ENCODE measurements at places on chromosomes 13 and 19.

DNA sequence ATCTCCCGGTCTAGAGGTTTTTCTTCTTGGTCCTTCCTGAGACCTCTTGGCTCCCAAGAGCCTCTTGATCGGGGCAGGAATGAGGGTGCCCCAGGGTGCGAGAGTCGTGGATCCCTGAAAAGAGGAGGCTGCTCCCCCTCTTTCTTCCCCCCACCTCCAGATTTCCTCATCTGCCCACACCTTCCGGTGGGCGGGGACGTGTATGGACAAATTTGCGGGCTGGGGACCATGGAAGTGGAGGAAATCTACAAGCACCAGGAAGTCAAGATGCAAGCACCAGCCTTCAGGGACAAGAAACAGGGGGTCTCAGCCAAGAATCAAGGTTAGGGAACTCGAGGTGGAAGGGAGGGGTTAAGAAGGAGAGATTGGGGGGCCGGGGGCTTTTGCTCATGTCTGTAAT is at the start of gene MCEMP1:
TSS of gene MCEMP1 (plus strand) at position 237 of the 400 bp plus-strand sequence. CDS start at position 268, 31 bp downstream.
- DNase-seq = no peak

- DNase-seq = no peak
Observed at GRCh38 chr13:42039457-42039945, 8.9 kb upstream of the DGKH start.

GRCh38 chr13:48485432-48485831 is 47.4 kb downstream of the RCBTB2 start:
- no peak for DNase-seq

DNA sequence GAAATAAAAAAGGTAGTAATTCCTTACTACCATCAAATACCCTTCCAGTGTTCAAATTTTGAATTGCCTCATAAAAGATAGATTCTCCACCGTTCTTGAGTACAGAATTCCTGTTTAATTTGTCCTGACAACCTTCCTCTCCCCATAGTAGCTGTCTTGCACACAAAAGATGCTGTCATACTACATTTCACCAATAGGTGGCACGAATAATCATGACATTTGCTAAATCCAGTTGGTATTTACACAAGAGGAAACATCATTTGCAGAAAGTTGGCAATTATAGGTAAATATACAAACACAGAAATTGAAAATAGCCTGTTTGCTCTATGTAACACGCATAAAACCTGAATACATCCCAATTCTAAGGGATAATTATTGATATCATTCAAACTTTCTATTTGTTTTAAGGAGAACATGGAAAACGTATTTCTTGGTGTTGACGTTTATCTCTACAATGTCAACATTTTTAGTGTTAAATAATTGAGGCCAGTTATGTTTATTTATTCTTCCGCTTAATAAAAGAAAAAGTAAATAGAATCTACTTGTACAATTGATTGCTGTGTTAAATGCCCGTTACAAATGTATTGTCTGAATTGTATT is 58.3 kb upstream of the CLDN10 start:
- DNase-seq = no peak

DNA sequence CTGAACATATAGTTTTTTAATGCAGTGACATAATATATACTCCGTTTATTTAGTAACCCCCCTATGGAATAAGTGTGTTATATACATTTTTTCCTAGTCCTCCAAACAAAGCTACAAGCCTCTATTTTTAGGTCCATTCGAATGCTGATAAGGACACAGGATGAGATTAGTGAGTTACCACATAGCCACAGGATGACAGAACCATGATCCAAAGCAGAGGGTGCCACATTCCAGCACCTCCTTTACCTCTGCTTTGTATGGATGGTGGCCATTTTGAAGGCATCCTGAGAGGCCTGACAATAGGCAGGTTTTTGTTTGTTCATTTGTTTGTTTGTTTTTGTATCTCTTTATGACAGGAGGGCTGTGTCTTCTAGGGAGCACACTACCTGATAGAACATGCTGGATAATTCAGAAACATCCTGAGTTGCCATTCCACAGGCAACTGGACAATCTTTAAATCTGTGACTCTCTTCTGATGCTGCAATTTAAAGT is 186.3 kb downstream of the MTUS2 start:
- no peak for DNase-seq

GRCh38 chr13:112141643-112142400 is 74.9 kb downstream of the SOX1 start:
- DNase-seq = no peak

GRCh38 chr19:45315304-45315703 is 7.4 kb downstream of the CKM start:
- DNase-seq = no peak

Data from fibroblast of skin of left quadriceps (primary cell).